ENCODE measurements at places on chromosomes 7 and 10.

GRCh38 chr10:62261666-62262065 lies 7.0 kb downstream of the RTKN2 start:
- DNase-seq = no peak

DNA sequence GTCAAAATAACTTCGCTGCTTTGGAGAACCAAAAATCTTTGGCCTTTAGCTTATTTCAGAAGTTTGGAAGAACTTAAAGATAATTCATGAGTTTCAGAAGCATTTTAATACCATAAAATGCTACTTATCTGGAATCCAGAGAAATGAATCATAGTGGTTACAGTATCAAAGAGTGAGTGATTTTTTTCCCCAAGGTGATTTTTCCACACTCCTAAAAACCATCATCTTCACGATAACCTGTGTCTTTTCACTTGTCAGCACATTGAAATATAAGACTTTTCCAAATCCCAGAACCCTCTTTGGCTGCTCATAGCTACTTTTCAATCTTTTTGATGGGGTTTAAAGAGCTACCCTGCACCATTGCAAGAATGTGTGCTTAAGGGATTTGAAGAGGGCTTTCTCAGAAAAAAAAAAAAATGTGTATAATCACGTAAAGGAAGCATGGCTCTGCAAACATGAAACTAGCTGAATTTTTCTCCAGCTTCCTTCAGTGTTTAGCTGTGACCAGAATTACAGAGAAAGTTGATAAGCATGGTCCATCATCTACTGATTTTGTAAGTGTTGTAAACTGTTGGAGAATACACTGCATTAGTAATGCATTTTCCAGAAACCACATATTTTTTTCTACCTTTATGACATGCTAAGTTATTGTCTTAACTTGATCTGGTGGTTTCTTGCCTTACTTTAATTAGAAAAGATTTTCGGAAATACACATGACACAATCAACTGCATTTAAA lies 134.9 kb downstream of the BICC1 start:
- DNase-seq = no peak

GRCh38 chr7:95619921-95620320 lies 23.6 kb upstream of the PDK4 start:
- DNase-seq = no peak

DNA sequence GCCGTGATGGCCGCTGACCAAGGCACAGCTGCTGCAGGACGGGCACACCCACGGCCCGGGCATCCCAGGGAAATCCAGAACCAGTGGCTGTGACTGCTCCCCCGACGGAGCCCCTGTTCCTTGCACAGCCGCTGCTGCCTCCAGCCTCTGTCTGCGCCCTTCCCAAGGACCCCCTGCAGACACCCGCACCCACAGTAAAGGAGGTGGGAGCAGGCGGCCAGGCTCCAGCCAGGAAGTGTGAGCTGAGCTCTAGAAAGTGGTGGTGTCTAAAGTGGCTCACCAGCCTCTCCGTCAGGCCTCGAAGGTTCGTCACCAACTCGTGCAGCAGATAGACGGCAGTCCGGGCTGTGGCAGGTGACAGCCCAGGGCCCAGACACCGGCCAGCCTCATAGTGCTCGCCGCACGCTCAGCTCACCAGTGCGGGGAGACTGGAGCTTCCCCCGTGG lies 306.7 kb downstream of the DNAJB6 start:
- DNase-seq = no peak

- no peak for DNase-seq
Measured at GRCh38 chr7:134293002-134293740, 23.6 kb downstream of the SLC35B4 start.

DNA sequence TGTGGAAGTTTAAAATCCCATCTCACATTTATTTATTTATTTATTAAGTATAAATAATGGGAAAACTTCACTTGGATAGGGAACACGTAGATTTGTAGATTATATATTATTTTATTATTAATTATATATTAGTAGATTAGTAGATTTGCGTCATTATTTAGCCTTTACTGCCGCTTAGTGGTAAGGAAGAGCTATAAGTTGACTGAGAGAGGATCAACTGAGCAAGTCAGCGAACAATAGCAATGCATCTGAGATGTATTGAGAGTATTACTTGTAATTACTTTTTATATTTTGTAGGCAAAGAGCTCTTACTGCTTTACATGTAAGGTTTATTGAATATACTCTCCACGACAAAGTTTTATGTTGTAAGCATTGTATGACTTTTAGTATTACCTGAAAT lies 244.5 kb upstream of the ANKRD30A start:
- no peak for DNase-seq

DNA sequence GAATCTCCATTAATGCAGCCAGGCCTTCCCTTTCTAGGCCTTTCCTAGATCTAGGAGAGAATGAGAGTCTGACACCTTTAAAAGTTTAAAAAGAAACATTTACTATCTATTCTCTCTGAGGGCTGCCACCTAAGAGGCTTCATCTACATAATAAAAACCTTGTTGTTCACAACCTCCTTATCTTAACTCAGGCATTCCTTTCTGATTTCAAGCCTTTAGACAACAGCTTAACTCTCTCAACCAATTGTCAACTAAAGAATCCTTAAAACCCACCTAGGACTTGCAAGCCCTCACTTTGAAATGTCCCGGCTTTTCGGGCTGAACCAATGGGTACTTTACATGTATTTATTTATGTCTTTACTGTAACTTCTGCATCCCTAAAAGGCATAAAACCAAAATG lies 64.3 kb upstream of the RET start:
- DNase-seq = no peak

- DNase-seq = no peak
Measured at GRCh38 chr10:13310518-13311176, 10.8 kb upstream of the PHYH start.

- no peak for DNase-seq
Measured at GRCh38 chr7:100008525-100008924, 6.9 kb upstream of the ZKSCAN1 start.

DNA sequence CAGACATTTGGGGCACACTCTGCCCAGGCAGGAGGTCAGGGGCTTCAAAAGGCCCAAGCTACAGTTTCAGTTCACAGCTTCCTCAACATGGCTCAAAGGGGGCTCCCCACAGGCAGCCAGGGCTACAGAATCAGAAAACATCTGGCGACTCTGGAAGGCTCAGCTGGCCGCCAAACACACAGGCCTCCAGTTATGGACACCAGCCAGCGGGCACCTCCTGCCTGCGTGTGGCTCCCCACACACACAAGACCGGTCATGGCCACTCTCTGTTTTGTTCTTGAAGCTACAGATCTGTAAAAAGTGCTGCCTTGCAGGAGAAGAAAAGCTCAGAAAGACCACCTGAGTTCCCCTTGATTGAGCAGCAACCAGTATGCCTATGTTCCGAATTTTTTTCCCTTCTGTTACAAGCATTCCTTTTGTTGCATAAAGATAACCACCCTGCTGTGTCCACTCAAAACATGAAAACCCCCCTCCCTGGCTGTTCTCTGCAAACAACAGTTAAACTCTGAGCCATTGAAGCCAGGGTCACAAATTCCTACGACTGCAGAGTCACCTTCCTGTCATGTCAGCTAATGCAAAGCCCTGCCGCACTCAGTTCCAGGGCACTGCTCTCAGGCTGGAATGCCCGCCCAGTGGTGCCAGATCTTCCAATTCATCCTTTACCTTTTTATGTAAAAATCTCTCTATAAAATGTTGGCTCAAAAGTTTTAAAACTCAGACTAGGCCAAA lies 33.6 kb downstream of the VSTM4 start:
- DNase-seq = no peak

DNA sequence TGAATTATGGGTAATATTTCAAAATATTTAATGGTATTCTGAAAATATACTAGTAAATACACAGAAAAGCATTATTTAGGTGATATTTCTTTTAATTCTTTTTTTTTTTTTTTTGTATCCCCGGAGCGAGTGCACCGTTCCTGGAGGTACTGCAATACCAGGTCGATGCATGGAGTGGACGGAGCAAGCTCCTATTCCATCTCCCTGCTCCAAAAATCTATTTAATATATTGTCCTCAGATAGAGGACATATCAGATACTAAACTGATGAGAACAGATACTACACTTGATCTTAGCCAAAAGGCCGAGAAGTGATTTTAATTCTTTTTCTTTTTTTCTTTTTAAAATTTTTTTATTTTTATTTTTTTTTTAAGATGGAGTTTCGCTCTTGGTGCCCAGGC lies 10.8 kb downstream of the BTRC start:
- no peak for DNase-seq

DNA sequence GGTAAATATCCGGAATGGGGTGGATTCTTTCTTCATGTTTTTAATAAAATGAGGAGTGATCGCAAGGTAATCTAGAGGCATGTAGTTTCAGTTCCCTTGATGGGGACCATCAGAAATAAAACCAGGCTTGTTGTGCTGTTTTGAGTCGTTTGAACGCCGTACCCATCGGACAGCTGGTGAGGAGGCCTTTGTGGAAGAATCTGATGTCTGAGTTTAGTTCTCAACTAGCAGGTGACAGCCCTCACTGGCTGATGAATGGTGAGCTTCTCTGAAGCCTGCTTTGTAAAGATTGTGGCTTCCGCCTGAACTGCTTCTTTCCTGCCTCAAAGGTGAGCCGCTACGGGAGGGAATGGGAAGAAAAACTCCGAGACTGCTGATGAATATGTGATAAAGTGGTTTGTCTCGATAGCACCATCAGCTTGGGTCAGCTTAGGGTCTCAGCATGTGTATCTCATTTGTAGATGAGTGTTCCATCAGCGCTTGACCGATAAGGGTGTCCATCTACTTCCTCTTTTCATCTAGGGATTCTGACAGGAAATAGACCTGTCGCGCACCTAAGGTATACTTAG lies 977 bp downstream of the TMEM248 start:
- DNase-seq = no peak

DNA sequence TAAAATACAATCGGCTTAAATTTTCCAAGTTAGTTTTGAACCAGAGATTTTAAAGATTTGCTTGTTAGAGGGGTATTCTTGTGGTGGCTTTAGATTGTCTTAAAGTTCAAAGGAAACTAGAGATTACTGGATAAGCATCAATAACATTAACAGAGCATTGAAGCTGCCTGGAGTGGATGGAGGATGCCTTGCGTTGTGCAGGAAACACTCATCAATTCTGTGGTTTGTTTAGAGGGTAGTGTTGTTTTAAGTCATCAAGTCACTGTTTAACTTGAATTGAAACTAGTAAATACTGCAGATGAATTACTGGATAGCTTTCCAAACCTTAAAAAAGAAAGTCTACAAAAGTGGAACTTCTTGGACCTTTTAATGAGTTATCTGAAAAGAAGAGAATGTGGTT lies 218.6 kb downstream of the CELF2 start:
- DNase-seq = peak; percentile 41

DNA sequence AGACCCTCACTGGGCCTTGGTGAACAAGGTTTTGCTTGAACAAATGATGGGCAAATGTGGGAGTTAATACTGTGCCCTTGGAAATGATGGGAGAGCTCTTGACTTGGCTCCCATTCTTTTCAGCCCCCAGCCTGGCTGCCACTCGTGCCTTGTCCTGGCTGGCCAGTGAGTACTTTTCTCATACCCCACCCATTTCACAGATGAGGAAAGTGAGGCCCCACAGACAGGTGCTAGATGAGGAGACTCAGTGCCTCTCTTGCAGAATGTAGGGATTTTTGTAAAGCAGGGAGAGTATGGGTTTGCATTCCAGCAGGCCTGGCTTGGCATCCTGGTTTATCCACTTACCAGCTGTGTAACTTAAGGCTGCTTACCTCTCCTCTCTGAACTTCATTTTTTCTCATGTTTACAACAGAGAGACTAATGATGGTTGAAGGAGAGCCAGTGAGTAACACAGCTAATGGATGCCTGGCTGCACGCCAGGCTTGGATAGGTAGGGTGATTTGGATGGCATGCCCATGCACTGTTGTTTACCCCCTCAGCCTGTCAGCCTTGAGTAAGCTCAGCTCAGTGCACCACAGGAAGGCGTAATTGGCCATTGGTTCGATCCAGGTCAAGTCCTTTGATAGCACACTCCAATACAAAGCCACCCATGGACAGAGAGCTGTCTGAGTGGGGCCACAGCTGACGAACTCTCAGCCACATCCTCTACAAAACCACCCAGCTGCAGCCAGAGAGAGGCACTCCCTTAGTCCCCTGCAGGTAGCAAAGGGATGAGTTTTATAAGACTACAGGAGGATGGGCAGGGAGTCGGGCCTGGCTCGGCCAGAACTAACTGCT lies 436.8 kb downstream of the RPS24 start:
- DNase-seq = no peak

DNA sequence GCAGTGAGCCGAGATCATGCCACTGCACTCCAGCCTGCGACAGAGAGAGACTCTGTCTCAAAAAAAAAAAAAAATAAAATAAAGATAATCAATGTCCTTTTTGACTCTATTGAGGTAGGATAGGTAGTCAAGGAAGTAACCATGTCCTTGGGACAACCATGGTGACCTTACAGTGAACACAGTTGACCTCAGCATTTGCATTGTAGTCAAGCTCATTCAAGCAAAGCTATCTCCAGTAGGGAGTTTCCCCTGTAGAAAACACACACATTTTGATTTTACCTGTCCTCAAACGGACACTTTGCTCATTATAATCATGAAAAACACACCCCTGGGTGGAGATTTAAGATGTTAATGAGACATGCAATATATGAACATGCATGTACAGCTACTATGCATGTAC lies 171.7 kb downstream of the KIF20B start:
- no peak for DNase-seq

GRCh38 chr7:151080067-151080521 lies 515 bp downstream of the FASTK start:
- no peak for DNase-seq

- no peak for DNase-seq
Measured at GRCh38 chr7:20197837-20198236, 19.3 kb downstream of the MACC1 start.

DNA sequence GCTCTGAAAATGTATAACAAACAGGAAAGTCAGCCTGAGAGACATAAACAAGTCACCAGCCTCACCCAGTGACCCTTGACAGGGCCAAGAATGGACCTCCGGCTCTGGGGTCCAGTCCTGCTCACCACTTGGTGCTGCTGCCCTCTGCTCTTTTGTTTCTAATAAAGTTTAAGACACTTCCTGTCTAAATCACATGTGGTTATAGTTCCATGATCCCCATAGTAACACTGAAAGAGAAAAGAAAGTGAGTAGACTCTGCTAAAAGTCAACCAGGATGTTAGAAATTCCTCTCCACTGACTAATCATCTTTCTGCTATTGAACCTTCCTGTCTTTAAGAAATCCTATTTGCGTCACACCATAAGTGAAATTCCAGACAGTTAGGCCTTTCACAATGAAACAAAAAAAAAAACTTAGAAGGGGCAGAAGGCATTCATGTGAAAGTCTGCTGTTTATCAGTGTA lies 179.2 kb upstream of the BET1 start:
- no peak for DNase-seq

GRCh38 chr10:6170638-6171037 lies 32.1 kb upstream of the PFKFB3 start:
- no peak for DNase-seq

GRCh38 chr7:132250480-132251326 lies 325.6 kb downstream of the PLXNA4 start:
- no peak for DNase-seq

GRCh38 chr10:79273604-79274003 lies 73.7 kb upstream of the PPIF start:
- DNase-seq = no peak

All from T-helper 22 cell (primary cell).